ENCODE measurements at places on chromosomes 2 and 18.

GRCh38 chr2:142082368-142082767 lies 48.4 kb downstream of the LRP1B start:
- no peak for DNase-seq

GRCh38 chr2:229714736-229715541 lies 584 bp upstream of the DNER start:
- peak; percentile 38 for DNase-seq

DNA sequence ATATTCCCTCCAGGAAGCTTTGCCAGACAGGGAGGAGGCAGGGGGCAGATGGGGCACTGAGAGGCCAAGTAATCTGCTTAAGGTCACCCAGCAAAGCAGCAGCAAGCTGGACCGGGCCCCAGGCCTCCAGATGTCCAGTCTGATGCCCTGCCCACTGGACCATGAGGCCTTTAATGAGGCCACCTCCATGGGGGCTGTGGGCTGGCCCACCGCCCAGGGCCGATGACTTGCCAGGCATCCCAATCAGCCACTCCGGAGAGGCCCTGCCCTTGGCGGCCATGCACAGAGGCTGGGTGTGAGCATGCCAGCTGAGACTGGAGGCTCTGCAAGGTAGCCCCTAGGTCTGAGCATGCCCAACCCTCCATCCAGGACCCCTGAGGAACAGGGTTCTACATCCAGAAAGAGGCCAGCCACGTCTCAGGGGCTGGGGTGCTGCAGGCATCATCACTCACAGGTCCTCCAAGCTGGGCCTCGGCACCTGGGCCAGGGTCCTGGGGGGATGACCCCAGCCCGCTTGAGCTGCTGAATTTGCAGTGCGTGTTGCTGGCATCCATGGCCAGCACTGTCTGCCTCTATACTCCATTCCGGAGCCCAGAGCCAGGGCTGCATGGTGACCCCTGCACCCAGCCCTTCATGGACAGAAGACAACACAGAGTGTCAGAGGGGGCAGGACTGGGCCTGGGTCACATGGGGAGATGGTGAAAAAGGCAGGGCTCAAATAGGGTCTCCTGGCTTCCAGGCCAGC lies 164.2 kb downstream of the INHBB start:
- no peak for DNase-seq

GRCh38 chr2:65033178-65033577 lies 23.0 kb upstream of the CEP68 start:
- no peak for DNase-seq

- no peak for DNase-seq
Observed at GRCh38 chr2:9663008-9663879, 32.4 kb upstream of the YWHAQ start.

DNA sequence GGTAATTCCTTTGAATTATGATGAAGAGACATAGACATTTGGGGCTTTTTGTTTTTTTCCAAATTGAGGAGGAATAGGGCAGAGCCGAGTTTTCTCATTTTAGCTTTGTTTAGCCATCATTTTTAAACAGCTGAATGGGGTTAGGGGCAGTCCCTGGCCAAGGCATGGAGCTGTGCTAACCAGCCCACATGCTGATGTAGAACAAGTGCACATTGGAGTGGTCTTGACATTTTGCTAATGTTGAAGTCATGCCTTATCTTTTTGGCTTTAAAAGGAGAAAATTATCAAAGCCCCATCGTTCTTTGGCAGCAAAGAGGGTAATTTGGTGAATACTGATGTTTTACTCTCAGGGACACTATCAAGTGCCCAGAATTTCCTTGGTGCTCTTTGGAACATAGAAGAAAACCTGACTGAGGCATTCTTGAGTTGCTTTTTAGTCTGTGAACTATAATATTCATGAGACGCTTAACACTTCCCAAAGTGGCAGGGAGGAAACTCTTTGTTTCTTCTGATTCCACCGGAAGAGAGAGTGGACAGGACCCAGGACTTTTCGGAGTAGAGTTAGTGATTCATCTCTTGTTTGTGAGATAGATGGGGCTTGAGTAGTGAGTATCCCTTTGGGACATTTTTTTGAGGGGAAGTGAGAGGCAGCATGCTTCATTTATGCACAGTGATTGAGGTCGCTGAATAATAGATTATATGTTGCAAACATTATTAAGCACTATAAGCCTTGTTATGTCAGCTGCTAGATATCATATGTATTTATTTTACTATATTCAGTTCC lies 45.0 kb downstream of the MTA3 start:
- DNase-seq, result no peak

- no peak for DNase-seq
Observed at GRCh38 chr2:120855855-120856405, 120.3 kb downstream of the GLI2 start.

DNA sequence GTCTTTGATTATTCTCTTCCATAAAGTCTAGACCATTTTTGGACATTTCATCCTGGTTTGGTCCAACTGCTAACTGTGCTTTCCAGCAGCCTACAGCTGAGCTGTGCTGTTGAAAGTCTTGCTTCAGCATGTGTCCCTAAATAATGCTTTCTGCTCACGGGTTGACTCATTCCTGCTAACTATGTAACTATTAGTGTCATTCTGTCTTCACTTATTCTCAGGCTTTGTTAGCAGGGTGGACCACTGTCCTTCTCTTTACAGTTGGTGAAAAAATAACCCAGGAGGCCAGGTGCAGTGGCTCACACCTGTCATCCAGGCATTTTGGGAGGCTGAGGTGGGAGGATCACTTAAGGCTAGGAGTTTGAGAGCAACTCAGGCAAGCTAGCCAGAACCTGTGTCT lies 8.9 kb downstream of the ADAM23 start:
- DNase-seq, result no peak

DNA sequence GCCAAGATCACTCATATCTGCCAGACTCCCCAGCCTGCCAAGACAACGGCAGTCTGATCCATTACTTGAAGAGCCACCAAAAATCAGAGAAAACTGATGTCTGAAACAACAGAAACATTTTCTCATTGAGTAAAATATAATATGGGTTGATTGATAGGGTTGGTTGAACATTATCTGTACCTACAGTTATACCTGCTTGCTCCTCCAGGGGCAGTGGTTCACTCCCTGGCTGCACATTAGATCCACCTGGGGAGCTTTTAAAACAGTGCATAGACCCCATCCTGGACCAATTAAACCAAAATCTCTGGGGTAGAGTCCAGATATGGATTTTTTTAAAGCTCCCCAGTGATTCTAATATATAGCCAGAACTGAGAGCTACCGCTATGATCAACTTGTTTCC lies 43.6 kb upstream of the SLC14A2 start:
- DNase-seq, result no peak

DNA sequence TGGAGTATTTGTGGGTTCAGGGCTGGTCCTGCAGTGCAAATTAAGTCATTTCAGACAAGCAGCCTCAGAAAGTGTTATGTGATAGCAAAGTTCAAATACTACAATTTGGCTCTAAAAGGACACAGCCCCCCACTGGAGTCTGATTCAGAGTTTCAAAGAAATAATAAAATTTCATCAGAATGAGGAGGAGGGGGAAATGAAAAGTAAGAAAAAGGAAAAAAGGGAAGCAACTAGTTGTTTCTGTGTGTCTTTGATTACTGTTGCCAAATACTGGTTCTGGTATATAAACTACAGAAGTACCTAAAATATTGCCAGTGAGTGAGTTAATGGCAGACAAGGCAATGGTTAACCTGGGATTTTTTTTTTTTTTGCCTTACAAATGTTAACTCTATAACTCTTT lies 773.9 kb downstream of the BCL11A start:
- no peak for DNase-seq

DNA sequence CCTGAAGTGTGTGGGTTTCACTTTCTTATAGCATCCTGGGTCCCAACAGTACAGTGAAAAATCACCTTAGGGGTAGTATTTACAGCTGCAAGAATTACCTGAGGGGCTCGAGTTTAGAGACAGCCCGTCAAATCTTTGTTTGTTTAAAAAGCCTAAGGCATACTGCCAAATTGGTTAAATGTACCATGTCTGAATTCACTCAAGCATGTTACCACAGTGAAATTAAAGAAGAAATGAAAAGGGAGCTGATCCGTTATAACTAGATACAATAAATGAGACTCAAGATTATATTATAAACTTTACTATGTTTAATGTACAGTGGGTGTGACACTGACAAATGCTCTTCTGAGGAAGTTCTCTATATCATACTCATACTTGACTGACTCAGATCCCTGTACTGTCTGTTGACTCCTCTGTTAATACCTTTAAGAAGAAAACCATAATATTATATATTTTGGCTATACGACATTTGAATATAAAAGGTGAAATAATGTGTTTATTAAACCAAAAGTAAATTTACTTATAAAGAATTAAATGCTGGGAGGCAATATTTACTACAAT lies 107.3 kb downstream of the TMEFF2 start:
- DNase-seq, result no peak

DNA sequence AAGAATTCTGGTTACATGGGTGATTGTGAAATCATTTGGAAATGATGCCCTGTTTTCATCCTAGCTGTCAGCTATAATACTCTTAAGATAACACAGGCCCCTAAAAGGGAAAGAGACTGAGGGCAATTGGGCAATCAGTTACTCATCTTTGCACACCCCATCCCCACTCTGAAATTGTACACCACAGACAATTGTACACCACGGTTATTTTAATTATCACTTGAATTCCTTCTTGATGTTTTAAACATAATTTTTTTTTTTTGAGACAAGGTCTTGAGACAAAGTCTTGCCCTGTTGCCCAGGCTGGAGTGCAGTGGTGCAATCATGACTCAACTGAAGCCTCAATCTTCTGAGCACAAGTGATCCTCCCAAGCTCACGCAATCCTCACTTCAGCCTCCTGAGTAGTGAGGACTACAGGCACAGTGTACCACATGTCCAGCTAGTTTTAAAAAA lies 862.4 kb upstream of the ACVR2A start:
- no peak for DNase-seq

GRCh38 chr2:212520340-212520739 lies 18.3 kb downstream of the ERBB4 start:
- no peak for DNase-seq

GRCh38 chr2:169732583-169733358 lies 861 bp upstream of the KLHL23 start:
- DNase-seq, result no peak

DNA sequence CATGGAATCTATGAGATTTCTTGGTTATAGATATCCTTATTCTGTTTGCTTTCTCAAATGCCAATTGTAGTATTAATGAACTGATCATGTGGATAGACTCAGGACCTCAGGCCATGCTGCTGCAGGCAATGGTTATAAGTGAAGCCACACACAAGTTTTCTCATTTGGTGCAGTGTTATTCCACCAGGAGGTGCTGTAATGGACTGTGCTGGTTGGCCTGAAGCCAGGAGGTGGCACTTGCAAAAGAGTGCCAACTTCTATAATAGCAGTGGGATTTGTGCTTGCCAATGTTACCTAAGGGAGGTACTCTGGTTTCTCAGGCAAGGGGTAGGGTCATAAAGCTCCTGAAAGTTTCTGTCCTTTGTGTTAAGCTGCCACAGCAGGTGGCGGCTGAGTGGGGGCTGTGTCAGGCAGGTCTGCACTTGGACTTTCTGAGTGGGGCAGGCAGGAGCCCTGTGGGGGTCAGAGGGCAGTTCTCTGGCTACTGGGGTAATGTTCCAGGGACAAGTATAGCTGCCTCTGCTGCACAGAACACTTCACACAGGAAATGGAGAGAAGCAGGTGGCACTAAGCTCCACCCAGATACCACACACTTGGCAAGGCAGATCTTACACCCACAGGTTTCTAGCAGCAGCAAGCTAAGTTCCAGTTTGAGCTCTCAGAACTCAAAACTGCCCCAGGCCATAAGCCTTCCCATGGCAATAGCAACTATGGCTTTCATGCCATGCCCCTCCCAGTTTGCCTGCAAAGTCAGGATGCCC lies 352.6 kb upstream of the CWC22 start:
- DNase-seq, result no peak

GRCh38 chr2:150473767-150474166 lies 13.7 kb downstream of the RND3 start:
- no peak for DNase-seq

- DNase-seq, result no peak
Observed at GRCh38 chr2:136049991-136050920, 64.8 kb upstream of the DARS1 start.

GRCh38 chr2:190819840-190820301 lies 60.8 kb upstream of the GLS start:
- DNase-seq, result no peak

DNA sequence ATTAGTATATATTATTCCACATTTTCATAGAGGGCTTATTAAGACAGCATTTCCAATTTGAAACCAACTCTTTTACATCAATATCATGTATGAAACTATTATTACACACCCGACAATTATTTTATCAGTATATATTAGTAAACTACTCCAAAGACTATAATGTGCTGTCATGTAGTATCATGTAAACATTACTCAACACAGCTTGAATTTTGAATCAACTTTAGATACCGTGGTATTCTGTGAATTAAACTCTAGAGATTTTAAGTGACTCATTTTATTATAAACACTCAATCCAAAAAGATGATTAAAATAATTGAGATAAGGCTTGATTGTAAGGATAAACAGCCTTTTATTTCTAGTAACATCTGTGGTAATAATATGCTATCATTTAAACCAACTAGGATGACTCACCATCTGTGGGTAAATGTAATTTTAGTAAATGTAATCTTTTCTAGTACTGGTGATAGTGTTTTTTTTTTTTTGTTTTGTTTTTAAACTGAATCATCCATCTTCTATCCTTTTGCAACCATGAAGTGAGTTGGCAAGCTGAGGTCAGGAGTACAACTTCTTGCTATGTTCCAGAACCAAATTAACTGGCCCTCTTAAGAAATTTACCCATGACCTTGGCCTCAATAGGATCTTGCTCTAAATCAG lies 144.3 kb upstream of the SMAD7 start:
- no peak for DNase-seq

- no peak for DNase-seq
Observed at GRCh38 chr2:98281607-98282006, 64.6 kb upstream of the CNGA3 start.

All from stimulated activated CD4-positive, alpha-beta T cell treated with anti-CD3 and anti-CD28 coated beads, Interleukin-2, amount 100 ng/mL, for 24 hours (primary cell).